ENCODE measurements at places on chromosomes 5 and 9.

- DNase-seq: no peak
Measured at GRCh38 chr5:90325093-90325492, 84.5 kb downstream of the CETN3 start.

DNA sequence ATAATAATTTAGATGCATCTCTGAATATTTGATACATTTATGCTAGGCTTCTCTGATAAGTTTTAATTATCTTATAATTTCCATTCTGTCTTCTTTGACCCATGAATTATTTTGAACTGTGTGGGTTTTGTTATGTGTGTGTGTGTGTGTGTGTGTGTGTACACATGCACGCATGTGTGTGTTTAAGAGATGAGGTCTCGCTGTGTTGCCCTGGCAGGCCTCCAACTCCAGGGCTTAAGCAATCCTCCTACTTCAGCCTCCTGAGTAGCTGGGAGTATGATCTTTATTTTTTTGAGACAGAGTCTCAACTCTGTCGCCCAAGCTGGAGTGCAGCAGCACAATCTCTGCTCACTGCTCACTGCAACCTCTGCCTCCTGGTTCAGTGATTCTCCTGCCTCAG lies 75.4 kb downstream of the NDUFAF2 start:
- DNase-seq: no peak

- no peak for DNase-seq
Measured at GRCh38 chr9:438066-438465, 223.4 kb downstream of the DOCK8 start.

- DNase-seq: no peak
Measured at GRCh38 chr9:136244122-136244968, 1.3 kb downstream of the QSOX2 start.
